ENCODE measurements at places on chromosomes 7 and 10. TPM values are rescaled to one million over a fixed set of nuclear protein-coding genes. Genes with fewer than 3 reads are reported as not detected.

Gene TBXAS1
- 1.4 TPM for total RNA-seq

Gene CALN1
- not detected for total RNA-seq

Gene ZNF25
- total RNA-seq = 15.2 TPM

Gene GIMAP4
- total RNA-seq = 27.7 TPM

Gene AGAP9
- total RNA-seq = 10.3 TPM

Gene EBLN1
- total RNA-seq = not detected

Gene ZNF479
- not detected for total RNA-seq

Gene TCAF2
- total RNA-seq = 2.6 TPM

Gene CD36
- total RNA-seq = 51.3 TPM

Gene NXPH1
- total RNA-seq = not detected

Gene ANLN
- total RNA-seq = 11.9 TPM

Gene C7orf33
- total RNA-seq = not detected

Gene PLCE1
- total RNA-seq = 23.5 TPM

Gene FXYD4
- not detected for total RNA-seq

Gene TAS2R38
- not detected for total RNA-seq

Gene LEP
- not detected for total RNA-seq

Gene SNX10
- 5.3 TPM for total RNA-seq

Gene NPFFR1
- under 0.01 TPM for total RNA-seq

Gene STEAP4
- 14.5 TPM for total RNA-seq

Gene NPC1L1
- total RNA-seq = 1.6 TPM

Gene FKBP9
- 507 TPM for total RNA-seq

Gene TEX47
- not detected for total RNA-seq

Gene PRPS1L1
- not detected for total RNA-seq

Gene CRHR2
- not detected for total RNA-seq

Gene HACD1
- 142 TPM for total RNA-seq

Gene CPA5
- not detected for total RNA-seq

Gene PDK4
- total RNA-seq = 83.5 TPM

Gene ABI1
- 71.0 TPM for total RNA-seq

Gene OR2A12
- not detected for total RNA-seq

Gene RHOBTB1
- 2.3 TPM for total RNA-seq

Gene NKX2-3
- 1.0 TPM for total RNA-seq

Gene SPDYE18
- 0.55 TPM for total RNA-seq

Gene CAV2
- total RNA-seq = 90.1 TPM

Gene PITX3
- total RNA-seq = not detected

Gene TLX1
- 7.0 TPM for total RNA-seq

Gene TBC1D12
- 12.8 TPM for total RNA-seq

Gene ADRA2A
- total RNA-seq = 1.7 TPM

Gene ITPRID1
- 0.58 TPM for total RNA-seq

Gene ELN
- total RNA-seq = 75.4 TPM

Gene METTL27
- 0.87 TPM for total RNA-seq

Gene TEX36
- total RNA-seq = not detected

Gene IGF2BP3
- total RNA-seq = 9.1 TPM

All from stomach (tissue), 19 donors.